ENCODE measurements at places on chromosomes 5 and 9. TPM values are rescaled to one million over a fixed set of nuclear protein-coding genes. Genes with fewer than 3 reads are reported as not detected.

Gene HEMGN
- total RNA-seq: 1.9 TPM

DNA sequence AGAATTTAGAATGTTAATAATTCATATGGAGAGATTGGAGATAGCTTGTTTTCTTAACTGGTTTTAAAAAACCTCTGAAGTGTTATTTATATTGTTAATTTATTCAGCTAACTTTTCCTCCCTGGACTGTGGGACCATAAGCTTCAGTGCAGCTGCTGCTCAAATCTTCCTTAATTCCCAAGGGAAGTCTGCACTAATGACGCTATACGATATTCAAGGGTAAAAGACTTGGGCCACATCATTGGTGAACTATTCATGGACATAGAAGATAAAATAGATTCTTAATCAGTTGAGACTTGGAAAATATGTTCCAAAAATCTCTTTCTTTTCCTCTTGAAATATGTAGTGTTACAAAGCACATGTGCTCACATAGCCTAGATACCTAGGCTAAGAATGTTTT lies 31.1 kb upstream of the GAS1 start:
- no peak overlapping the region for H3K4me3 ChIP-seq
- no peak overlapping the region for H3K27ac ChIP-seq
- H3K27me3 ChIP-seq: peaks cover 26% of the 10 kb centered on the region
- no peaks in the 10 kb centered on the region for H3K36me3 ChIP-seq
- H3K4me1 ChIP-seq: no peaks in the 10 kb centered on the region

DNA sequence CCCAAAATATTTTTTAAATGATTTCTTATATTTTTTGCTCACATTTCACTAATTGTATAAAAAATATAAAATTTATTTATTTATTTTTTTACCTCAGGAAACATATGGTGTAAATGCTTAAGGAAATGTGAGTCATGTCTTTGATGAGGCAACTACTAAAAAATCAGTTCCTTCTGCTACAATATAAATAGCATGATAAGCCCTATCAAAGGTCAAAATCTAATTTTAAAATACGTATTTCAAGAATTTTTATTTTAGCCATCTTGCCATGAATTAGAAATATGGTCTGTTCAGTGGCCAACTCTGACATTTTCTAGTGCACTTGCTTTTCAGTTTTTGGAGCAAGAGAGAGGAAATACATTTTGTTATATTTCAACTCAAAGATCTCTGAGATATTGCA lies 50.5 kb downstream of the PDE4D start:
- H3K4me1 ChIP-seq: no peaks in the 10 kb centered on the region
- DNase-seq: no peak
- no peak overlapping the region for H3K4me3 ChIP-seq
- H3K27ac ChIP-seq: no peak overlapping the region
- H3K27me3 ChIP-seq: peaks cover 9% of the 10 kb centered on the region

GRCh38 chr5:65324226-65324625 lies 157.5 kb downstream of the ADAMTS6 start:
- no peak overlapping the region for H3K4me3 ChIP-seq
- H3K4me1 ChIP-seq: no peaks in the 10 kb centered on the region
- peaks cover 29% of the 10 kb centered on the region for H3K36me3 ChIP-seq
- no peaks in the 10 kb centered on the region for H3K27me3 ChIP-seq

- no peaks in the 10 kb centered on the region for H3K4me1 ChIP-seq
- H3K4me3 ChIP-seq: no peak overlapping the region
- H3K36me3 ChIP-seq: peaks cover 6% of the 10 kb centered on the region
- H3K27ac ChIP-seq: no peak overlapping the region
- H3K27me3 ChIP-seq: no peaks in the 10 kb centered on the region
Measured at GRCh38 chr5:64834611-64835010, 65.9 kb downstream of the CWC27 start.

- H3K27me3 ChIP-seq: peaks cover 16% of the 10 kb centered on the region
- H3K4me3 ChIP-seq: no peak overlapping the region
- H3K27ac ChIP-seq: no peak overlapping the region
- DNase-seq: no peak
Measured at GRCh38 chr5:36587354-36587753, 19.1 kb upstream of the SLC1A3 start.
